ENCODE measurements at places on chromosomes 6 and 20.

GRCh38 chr6:34514593-34515472 lies 41.3 kb downstream of the SPDEF start:
- no peak for DNase-seq

- no peak for DNase-seq
These were observed 29.0 kb upstream of the GTSF1L start for GRCh38 chr20:43755851-43756250.

DNA sequence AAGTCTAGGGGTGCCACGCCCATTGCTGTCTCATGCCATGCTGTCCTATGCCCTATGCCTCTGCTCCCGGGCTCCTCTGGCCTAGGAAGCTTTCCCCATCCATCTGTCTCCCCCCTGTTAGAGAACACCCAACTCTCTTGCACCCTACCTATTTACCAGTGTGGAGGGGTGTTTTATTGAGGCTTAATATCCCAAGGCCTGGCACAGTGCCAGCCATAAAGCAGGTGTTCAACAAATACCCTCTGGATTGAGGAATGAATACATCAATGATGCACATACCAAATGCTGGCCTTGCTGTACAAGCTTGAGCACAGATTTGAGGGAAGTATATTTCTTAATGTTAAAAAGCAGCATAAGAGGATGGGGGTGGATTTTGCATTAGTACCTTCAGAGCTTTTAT lies 38.3 kb downstream of the METTL24 start:
- DNase-seq, result no peak

DNA sequence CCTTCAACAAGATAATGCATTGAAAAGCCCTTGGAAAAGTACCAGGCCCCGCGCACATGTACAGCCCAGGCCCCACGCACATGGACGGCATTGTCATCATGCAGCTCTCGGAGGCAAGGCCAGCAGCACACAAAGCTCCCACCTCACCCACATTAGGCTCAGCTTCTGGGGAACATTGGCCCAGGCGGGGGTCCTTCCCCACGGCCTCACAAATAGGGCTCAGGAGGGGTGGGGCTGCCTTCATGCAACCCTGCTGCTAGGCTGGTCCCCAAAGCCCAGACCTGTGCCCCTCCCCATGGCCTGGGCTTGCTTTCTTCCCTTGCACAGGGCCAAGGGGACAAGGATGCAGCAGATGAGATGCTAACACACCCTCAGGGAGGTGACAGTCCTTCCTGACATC lies 26.7 kb downstream of the NPEPL1 start:
- no peak for DNase-seq

- no peak for DNase-seq
These were observed 280.8 kb downstream of the SOX4 start for GRCh38 chr6:21874372-21874771.

- no peak for DNase-seq
These were observed 307.5 kb downstream of the DHX35 start for GRCh38 chr20:39269493-39270217.

DNA sequence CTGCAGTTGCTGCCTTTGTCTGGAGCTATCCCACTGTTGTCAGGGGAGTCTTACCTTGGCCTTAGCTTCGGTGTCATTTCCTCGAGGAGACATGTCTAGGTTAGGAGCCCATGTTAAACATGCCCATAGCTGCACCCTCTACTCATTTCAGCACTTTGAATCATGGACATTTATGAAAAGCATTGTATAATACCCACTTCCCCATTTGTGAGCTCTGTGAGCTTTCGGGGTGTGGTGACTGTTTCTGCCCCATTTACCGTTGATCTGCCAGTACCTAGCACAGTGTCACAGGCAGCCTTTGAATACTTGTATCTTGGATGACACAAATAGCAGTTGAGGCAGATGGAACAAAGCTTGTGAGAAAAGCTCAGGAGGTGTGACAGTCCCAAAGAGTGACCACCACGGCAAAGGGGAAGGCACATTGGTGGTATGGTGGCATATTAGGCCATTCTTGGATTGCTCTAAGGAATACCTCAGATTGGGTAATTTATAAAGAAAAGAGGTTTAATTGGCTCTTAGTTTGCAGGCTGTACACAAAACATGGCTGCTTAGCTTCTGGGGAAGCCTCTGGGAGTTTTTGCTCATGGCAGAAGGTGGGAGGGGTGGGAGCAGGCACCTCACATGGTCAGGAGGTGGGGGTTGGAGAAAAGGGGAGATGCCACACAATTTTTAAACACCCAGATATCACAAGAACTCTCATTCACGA lies 42.0 kb downstream of the JARID2 start:
- DNase-seq, result no peak

DNA sequence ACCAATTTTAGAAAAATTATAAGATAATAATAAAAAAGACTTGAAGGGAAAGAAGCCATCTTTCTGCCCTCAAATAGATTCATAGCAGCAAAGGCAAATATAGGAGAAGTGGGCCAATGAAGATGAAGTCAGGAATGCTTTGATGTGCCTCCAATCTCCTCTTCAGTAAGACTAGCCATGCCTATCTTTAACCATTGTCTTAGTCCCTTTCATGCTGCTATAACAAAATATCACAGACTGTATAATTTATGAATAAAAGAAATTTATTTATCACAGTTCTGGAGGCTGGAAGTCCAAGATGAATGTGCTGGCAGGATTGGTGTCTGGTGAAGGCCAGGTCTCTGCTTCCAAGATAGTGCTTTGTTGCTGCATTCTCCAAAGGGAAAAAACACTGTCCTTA lies 18.8 kb upstream of the SLC17A3 start:
- DNase-seq, result no peak

- DNase-seq, result no peak
These were observed 459.9 kb downstream of the BCKDHB start for GRCh38 chr6:80566361-80566760.

GRCh38 chr6:13013681-13014503 lies 297.3 kb downstream of the PHACTR1 start:
- DNase-seq, result no peak

GRCh38 chr20:61086031-61086430 lies 166.0 kb upstream of the CDH4 start:
- no peak for DNase-seq

DNA sequence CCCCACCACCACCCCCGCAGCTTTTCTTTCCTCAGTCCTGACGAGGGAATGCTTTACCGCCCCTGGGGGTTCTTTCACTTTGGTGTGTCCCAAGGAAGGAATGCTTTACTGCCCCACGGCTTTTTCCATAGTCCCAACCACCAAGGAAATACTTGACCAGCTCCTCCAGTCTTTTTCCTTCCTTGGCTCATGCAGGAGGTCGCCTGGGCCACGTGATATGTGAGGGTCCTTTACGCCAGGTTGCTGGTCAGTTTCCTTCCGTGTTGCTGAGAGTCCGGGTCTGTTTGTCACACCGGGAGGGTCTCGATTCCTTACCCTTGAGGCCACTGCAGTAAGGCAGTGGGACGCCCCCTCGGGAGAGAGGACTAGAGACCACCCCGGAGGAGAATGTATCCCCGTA lies 58.9 kb upstream of the CDH4 start:
- no peak for DNase-seq

GRCh38 chr6:145212813-145213212 lies 522.5 kb downstream of the EPM2A start:
- no peak for DNase-seq

DNA sequence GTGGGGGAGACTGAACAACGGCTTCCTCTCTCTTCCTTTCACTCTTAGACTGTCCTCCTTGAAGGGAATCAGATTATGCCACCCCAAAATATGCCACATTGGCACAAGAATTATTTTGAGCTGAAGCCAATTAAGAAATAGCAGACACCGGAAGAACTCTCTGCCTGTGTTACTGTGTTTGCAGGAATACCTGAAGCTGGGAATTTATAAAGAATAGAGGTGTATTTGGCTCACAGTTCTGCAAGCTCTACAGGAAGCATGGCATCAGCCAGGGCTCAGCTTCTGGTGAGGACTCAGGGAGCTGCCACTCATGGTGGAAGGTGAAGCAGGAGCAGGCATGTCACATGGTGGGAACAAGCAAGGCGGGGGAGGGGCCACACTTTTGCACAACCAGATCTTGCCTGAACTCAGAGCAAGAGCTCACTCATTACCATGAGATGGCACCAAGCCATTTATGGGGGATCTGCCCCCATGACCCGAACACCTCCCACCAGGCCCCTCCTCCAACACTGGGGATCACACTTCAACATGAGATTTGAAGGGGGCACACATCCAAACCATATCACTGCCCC lies 46.0 kb downstream of the PCNA start:
- DNase-seq, result no peak

GRCh38 chr20:33753763-33754162 lies 22.0 kb downstream of the ZNF341 start:
- DNase-seq, result no peak

DNA sequence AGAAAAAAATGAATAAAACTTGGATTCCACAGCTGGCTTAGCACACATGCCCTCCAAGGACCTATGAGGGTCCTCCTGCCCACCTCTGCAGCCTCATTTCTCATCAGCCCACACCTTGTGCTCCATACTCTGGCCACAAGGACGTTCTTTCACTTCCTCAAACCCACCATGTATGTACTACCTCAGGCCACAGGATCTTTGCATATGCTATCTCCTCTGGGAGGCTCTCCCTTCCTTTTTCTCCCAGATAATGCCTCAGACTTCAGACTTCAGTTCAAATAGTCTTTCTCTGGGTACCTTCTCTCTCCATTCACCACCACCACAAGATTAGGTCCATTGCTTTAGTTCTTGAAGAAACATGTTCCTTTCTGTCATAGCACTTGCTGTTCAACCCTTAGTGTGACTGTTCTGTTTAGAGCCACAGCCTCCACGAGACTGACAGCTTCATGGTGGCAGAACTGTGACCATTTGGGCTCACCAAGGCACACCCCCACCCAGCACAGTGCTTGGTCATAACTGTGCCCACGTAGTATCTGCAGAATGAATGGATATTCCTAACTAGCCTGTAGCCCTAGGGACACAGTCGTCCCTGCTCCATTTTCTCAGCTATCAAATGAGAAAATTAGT lies 146.7 kb upstream of the LRFN2 start:
- DNase-seq, result no peak

GRCh38 chr6:163579111-163579879 lies 164.8 kb downstream of the QKI start:
- no peak for DNase-seq

DNA sequence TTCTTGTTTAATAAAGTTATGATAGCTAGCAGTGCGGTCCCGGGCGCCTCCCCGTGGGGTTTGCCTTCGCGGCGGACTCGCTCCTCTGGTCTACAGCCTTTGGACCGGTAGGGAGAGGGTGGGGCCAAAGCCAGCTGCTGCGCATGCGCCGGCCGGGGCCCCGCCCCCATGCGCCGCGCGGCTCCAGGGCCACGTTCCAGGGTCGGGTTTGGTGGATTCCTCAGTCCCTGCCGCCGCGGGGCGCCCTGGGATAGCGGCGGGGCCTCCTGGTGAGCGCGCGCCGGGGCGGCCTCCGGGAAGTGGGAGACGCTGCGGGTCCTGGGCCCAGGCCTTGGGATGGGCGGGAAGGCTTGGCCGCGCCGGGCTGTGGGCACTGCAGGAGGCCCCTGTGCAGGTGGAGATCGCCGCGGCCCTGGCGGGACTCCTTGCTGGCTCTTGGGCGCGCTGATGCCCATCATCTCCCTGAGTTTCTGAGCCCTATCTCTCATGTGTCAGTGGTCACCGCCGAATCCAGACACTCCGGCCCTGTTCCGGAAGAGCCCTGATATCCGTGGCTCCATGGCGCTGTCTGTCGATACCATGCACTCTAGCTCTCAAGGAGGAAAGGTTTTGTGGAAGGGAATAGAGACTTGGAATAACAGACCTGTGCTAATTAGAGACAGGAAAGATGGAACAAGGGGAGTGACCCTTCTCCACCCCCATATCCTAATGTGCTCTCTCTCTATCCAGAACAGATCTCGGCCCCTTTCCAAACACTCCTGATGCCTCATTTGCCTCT lies at the start of gene VARS2:
Gene VARS2 (plus strand): TSS at position 163 of the 778 bp plus-strand sequence. CDS start 599 bp downstream, at position 762.
- DNase-seq, result peak; percentile 92

- no peak for DNase-seq
These were observed 53.4 kb downstream of the EPM2A start for GRCh38 chr6:145681965-145682364.

- DNase-seq, result no peak
These were observed 209.8 kb downstream of the HIVEP2 start for GRCh38 chr6:142735204-142735603.

GRCh38 chr6:165181951-165182414 lies 127.4 kb downstream of the C6orf118 start:
- no peak for DNase-seq

- no peak for DNase-seq
These were observed 207.8 kb downstream of the TTLL2 start for GRCh38 chr6:167532410-167533288.

- no peak for DNase-seq
These were observed 166.0 kb downstream of the DLL1 start for GRCh38 chr6:170124836-170125235.

GRCh38 chr20:62433658-62434497 lies 6.5 kb upstream of the RBBP8NL start:
- DNase-seq, result no peak

GRCh38 chr6:45226081-45226480 lies 102.0 kb upstream of the RUNX2 start:
- DNase-seq, result no peak

DNA sequence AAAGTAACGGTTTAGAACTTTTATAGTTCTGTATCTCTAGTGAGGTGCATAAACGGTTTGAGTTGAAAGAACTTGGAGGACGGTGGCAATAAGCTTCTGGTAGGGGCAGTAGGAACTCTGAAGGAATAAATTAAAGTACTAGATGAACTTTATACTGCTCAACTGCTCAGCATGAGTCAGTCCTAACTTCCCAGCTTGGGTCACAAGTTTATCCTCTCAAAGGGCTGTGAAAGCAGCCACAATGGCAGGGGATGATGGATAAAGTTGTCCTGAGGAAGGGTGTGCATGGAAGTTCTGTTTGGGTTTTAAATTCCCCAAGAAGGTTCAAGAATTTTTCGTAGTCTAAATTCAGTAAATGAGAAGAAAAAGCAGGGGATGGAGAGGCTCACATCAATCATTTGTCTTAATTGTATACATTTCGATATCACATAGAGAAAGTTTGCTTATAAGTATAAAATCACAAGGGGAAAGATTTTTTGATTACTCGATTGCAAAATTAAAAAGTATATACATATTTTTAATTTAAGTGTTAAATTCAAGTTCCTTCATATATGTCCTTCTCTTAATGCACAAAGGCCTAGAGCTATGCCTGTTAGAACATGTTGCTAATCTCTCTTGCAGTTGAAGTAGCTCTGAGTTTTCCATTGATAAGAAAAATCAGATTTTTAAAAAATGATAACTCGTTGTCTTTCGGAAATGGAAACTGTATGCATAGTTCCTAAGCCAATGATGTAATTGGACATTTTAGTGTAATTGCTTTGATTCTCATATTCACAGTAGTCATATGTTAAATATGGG lies 55.3 kb upstream of the JAG1 start:
- no peak for DNase-seq

DNA sequence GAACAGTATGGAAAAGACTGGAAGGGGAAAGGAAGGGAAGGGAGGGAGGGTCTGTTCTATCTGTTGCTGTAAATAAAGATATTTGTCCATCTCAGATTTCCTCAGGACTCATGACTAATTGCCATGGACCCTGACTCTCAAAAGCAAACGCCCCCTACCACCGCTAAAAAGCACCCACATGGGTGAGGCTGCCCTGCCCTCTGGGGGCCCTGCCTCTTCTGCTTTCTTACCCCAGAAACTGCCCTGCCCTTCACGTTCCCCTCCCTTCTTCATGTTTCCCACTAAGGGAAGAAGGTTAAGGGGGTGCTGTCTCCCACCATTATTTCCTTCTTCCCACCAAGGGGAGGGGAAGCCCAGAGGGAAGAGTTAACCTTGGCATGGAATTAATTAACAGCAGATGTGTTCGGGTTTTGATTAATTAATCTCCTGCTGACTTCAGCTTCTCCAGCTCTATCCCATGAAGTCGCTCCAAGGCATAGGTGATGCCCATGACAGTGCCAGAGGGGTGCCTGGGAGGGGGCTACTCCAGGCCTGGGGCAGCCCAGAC lies 16.0 kb downstream of the MDFI start:
- no peak for DNase-seq
